ENCODE measurements at places on chromosomes 2 and 18. TPM values are rescaled to one million over a fixed set of nuclear protein-coding genes. Genes with fewer than 3 reads are reported as not detected.

Gene ANTXR1
- 206 TPM for total RNA-seq

Gene GREB1
- under 0.01 TPM for total RNA-seq

Gene ABCG8
- total RNA-seq: not detected

Gene ANKRD23
- 1.3 TPM for total RNA-seq

DNA sequence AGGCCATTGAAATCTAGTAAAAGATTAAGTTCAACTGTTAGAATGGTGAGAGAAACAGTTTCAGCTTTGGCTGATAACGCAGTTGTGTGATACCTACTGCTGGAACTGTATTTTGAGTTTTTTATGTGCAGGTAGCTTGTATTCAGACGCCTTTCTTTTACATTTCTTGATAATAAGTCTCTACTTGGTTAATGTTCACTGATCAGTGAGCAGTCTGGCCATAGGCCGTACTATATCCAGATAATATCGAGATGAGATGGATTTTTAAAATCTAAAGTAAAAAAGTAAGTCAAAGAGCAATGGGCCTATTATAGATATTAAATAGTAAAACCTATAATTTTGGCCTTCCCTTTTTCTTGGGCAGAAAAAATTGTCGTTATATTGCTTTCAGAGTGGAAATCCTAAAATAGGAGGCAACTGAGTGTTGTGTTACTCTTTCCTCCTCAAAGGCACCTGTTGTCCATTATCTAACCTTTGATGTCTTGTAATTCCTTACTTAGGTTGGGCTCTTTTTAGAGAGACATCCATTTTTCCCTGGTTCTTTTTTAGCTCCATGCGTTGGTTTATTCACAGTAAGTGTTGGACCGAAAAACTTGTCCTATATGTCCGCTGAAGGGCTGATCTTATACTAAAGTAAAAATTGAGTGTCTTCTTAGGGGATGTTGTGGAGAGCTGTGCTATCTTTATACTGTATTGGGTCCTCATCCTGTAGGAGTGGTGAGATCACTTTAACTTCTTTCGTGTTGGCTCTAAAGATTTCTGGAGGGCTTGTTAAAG is 1.7 kb downstream of the EML4 start:
- DNase-seq: no peak

GRCh38 chr18:42576124-42576523 is 539.4 kb downstream of the RIT2 start:
- no peak for DNase-seq

DNA sequence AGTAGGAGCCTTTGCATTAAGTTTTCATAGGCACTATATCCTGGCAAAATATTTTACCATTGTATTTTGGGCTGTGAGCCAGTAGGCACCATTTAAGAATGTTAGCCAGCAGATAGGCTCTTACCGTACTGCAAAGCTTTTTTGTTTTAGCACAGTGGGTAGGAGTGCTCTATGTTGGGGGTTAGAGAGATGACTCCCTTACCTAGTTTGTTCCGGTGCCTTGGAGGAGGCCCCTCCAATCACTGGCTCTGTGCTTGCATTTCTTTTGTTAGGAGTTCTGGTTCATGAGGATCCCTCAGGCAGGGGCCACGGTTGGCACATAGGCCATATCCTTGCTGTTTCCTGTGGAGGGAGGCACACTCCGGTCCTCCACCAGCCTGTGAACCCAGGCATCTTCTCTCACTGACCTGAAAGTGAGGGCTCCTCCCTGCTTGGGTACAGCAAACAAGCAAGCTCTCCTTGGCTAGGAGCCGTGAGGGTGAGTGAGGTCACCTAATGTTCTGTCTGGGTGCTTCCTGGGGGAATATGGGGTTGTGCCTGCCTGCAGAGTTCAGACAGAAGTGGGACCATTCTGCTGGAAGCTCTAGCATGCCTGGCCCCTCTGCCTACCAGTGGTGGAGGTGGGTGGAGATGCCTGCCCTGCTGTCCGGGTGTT is 29.8 kb downstream of the LTBP1 start:
- no peak for DNase-seq

DNA sequence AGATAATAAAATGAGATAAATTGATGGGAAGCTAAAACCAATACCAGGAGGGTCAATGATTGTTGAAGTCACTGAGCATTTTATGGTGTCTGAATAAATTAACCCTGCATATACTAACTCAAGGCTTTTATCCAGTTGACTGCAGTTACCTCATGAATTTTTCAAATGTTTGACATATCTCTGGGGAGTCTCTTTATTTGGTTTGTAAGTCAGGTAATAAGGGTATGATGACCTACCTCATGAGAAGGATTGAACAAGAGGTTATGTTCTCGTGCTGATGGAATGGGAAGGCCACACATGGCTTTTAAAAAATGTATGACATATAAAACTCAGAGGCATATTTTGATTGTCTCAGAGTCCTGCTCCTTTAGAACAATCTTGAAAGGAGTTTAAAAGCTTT is 237.6 kb downstream of the THSD7B start:
- DNase-seq: no peak

- no peak for DNase-seq
Observed at GRCh38 chr2:209501579-209501978, 77.7 kb downstream of the MAP2 start.

- DNase-seq: no peak
Observed at GRCh38 chr2:74688881-74689280, 34.8 kb downstream of the SEMA4F start.

GRCh38 chr2:18645315-18645714 is 55.9 kb upstream of the NT5C1B start:
- no peak for DNase-seq

DNA sequence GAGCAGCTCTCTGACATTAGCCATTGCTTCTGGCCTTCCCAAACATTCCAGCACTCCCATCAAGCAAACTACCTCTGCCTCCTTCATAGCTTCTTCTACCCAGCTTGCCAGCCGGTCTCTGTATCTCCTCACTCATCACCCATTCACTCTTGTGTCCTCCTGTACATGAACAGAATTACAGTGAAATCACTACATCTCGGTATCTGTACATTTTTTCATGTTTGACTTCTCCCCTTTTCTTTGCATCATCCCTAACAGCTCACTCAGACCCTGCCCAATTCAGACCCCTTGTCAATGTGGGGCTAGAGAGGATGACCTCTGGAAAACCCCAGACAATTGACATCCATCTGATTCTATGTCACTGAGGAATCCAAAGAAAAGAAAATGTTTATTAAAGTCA is 335.8 kb downstream of the TNS1 start:
- DNase-seq: no peak

DNA sequence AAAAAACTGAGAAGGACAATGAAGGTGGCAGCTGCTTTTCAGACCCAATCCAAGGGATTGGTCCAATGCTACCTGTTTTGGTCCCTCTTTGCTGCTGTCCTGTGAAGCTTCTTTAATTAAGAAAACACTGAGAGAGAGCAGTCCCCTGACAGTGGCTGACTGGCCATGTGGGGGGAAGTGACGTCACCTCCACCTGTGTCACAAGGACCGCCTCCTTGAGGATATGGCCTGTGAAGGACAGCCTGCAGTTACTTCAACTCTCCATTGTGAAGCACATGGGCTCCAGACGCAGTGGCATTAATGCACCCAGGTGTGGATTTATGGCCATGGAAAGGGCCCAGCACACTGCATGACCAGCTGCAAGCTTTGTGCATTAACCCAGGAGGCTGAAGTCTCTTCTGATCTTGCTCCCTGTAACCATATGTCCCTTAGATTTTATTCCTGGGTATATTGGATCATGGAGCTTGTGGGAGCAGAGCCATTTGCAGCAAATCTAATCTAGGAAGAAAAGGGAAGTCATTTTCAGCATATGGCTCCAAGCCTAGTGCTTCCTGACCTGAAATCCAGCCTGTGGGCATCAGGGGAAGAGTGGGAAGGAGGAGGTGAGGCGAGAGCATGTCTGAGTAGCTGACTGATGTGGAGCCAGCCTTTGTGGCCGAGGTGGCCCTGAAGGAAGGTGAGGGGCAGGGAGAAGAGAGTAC is 32.2 kb downstream of the KIF5C start:
- no peak for DNase-seq

DNA sequence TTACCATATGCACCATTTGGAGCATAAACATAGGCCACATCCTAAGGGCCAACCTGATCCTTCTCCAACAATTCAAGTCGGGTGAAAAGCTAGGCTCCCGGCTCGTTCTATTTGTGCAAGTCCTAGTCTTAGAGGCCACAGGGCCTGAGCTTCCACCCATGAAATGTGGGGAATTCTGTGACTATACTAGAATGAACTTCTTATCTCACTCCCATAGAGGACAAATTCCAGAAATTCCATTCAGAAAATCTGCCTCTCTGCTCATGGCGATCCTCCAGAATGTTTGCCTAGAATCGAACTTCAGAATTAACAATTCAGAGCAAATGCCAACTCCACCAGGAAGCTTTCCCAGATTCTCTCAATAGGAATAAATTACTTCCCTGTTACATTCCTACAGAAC is 187.9 kb downstream of the BCL11A start:
- no peak for DNase-seq
